ENCODE measurements at places on chromosomes 16 and 17. TPM values are rescaled to one million over a fixed set of nuclear protein-coding genes. Genes with fewer than 3 reads are reported as not detected.

- H3K4me1 ChIP-seq, result peaks cover 61% of the 10 kb centered on the region
- H3K4me3 ChIP-seq, result peak overlapping the region; percentile 97
- H3K27me3 ChIP-seq, result no peaks in the 10 kb centered on the region
- no peak for DNase-seq
Observed at GRCh38 chr16:75566758-75567255, 628 bp downstream of the GABARAPL2 start.

The IRX5 gene
- total RNA-seq, result 22.7 TPM

GRCh38 chr17:43713494-43714162 is 45.0 kb downstream of the SOST start:
- no peaks in the 10 kb centered on the region for H3K27me3 ChIP-seq
- no peaks in the 10 kb centered on the region for H3K36me3 ChIP-seq
- peak overlapping the region; percentile 54 for H3K27ac ChIP-seq
- H3K4me1 ChIP-seq, result peaks cover 27% of the 10 kb centered on the region

- H3K4me3 ChIP-seq, result no peak overlapping the region
- H3K36me3 ChIP-seq, result no peaks in the 10 kb centered on the region
- H3K27ac ChIP-seq, result no peak overlapping the region
- H3K27me3 ChIP-seq, result peaks cover 15% of the 10 kb centered on the region
Observed at GRCh38 chr17:65334406-65334805, 197.2 kb downstream of the RGS9 start.

DNA sequence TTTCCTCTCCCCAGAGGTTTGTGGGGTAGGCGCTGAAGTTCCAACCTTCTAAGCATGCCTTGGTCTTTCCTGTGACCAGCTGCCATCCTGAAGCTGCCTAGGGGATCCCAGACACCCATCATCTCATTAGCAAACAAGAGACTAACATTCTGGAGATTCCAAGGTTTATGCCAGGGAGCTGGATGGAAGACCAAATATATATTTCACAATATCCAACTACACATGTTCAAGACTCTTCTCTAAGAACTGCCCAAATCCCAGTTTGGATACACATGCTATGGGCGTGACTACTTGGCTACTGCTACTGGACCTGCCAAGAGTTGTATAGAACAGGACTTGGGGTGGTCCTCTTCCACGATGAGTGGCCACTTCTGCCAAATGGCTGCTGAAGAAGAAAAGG is 93.0 kb upstream of the RCVRN start:
- H3K27ac ChIP-seq, result no peak overlapping the region
- no peaks in the 10 kb centered on the region for H3K27me3 ChIP-seq
- H3K36me3 ChIP-seq, result no peaks in the 10 kb centered on the region
- H3K4me1 ChIP-seq, result peaks cover 2% of the 10 kb centered on the region
- no peak overlapping the region for H3K4me3 ChIP-seq

- peaks cover 6% of the 10 kb centered on the region for H3K4me1 ChIP-seq
- no peaks in the 10 kb centered on the region for H3K36me3 ChIP-seq
- DNase-seq, result no peak
- H3K4me3 ChIP-seq, result peak within 1 kb of the TSS; percentile 70
- no peaks in the 10 kb centered on the region for H3K27me3 ChIP-seq
- H3K27ac ChIP-seq, result peak within 1 kb of the TSS; percentile 82
Observed at GRCh38 chr16:397135-397661, at the start of gene NME4. Gene NME4 (plus strand): TSS chr16:397199. CDS start chr16:397223, 24 bp downstream.

- H3K27ac ChIP-seq, result no peak overlapping the region
- H3K36me3 ChIP-seq, result no peaks in the 10 kb centered on the region
- H3K27me3 ChIP-seq, result no peaks in the 10 kb centered on the region
- DNase-seq, result no peak
- H3K4me1 ChIP-seq, result no peaks in the 10 kb centered on the region
Observed at GRCh38 chr17:5545051-5545987, 39.0 kb downstream of the NLRP1 start.

DNA sequence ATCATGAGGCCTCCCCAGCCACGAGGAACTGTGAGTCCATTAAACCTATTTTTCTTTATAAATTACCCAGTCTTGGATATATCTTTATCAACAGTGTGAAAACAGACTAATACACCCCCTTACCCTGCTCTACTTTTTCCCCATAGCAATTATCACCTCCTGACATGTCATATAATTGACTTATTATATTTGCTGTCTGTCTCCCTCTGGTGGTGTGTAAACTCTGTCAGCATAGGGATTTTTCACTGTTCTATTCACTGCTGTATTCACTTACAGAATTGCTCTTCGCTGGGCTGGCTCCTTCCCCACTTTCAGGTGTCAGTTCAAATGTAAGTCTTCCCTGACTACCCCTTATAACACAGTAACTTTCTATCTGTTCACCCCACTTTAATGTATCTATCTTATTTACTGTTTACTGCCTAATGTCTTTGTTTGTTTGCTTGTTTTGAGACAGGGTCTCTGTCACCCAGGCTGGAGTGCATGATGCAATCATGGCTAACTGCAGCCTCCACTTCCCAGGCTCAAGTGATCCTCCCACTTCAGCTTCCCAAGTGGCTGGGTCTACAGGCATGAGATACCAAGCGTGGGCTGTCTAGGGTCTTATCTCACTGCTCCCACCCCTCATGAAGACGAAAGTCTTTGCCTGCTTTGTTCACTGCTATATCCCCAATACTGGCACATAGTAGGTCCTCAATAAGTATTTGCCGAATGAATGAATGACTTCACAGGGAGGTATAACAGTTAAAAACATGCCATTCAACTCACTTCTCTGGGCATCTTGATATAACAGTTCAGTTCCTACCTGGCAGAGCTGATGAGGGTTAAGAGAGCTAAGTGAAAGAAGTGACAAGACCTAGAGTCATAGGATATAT is 52.4 kb upstream of the CDH3 start:
- no peaks in the 10 kb centered on the region for H3K4me1 ChIP-seq
- H3K36me3 ChIP-seq, result no peaks in the 10 kb centered on the region
- no peak overlapping the region for H3K27ac ChIP-seq
- no peak overlapping the region for H3K4me3 ChIP-seq
- peaks cover 8% of the 10 kb centered on the region for H3K27me3 ChIP-seq

DNA sequence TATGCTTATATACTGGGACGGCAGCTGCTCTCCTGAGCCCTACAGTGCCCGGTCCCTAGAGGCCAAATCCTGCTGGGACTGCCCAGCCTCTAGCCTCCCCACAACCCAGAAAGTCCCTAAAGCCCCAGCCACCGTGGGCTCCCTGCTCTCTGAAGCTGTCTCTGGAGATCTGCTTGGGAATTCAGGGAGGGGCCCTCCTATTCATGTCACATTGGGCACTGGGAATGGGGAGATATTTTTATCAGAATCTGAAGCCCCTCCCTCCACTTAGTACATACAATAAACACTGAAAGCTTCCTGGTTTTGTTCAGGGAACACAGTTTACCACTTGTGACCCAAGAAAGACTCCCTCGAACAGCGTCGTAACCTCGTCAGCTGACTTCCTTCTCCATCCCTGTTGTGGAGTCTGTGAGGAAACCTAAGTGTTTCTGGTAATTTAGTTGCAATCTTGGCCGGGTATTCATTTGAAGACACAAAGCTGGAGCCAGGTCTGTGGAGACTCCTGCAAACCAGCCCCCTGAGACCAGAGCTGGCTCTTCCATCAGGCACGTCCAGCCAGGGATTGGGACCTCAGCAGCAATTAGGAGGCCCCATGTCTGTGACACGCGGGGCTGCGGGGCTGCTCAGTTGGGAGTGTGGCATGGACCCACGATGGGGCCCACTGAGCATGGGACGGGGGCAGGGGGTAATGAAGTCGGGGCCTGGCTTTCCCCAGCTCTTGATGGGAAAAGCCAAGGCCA is 38.5 kb downstream of the PGS1 start:
- peak overlapping the region; percentile 98 for H3K27ac ChIP-seq
- peaks cover 43% of the 10 kb centered on the region for H3K36me3 ChIP-seq
- DNase-seq, result peak; percentile 68
- peaks cover 100% of the 10 kb centered on the region for H3K4me1 ChIP-seq
- no peak overlapping the region for H3K4me3 ChIP-seq
- H3K27me3 ChIP-seq, result no peaks in the 10 kb centered on the region

- H3K36me3 ChIP-seq, result no peaks in the 10 kb centered on the region
- no peaks in the 10 kb centered on the region for H3K27me3 ChIP-seq
- no peak for DNase-seq
- no peak overlapping the region for H3K27ac ChIP-seq
- no peaks in the 10 kb centered on the region for H3K4me1 ChIP-seq
Observed at GRCh38 chr16:13307255-13307654, 405.9 kb downstream of the SHISA9 start.

GRCh38 chr16:23182679-23183542 is at the start of gene SCNN1G:
Gene SCNN1G (plus strand): TSS chr16:23182745. CDS start chr16:23186272, 3,527 bp downstream.
- peaks cover 54% of the 10 kb centered on the region for H3K27me3 ChIP-seq
- no peaks in the 10 kb centered on the region for H3K36me3 ChIP-seq
- H3K27ac ChIP-seq, result no peak within 1 kb of the TSS
- no peak for DNase-seq
- peak within 1 kb of the TSS; percentile 38 for H3K4me3 ChIP-seq

The CPHXL2 gene
- not detected for total RNA-seq

GRCh38 chr17:79630126-79630525 is 19.3 kb upstream of the RBFOX3 start:
- H3K27me3 ChIP-seq, result peaks cover 16% of the 10 kb centered on the region
- peak; percentile 0 for DNase-seq
- no peaks in the 10 kb centered on the region for H3K4me1 ChIP-seq
- H3K27ac ChIP-seq, result no peak overlapping the region
- H3K36me3 ChIP-seq, result no peaks in the 10 kb centered on the region

DNA sequence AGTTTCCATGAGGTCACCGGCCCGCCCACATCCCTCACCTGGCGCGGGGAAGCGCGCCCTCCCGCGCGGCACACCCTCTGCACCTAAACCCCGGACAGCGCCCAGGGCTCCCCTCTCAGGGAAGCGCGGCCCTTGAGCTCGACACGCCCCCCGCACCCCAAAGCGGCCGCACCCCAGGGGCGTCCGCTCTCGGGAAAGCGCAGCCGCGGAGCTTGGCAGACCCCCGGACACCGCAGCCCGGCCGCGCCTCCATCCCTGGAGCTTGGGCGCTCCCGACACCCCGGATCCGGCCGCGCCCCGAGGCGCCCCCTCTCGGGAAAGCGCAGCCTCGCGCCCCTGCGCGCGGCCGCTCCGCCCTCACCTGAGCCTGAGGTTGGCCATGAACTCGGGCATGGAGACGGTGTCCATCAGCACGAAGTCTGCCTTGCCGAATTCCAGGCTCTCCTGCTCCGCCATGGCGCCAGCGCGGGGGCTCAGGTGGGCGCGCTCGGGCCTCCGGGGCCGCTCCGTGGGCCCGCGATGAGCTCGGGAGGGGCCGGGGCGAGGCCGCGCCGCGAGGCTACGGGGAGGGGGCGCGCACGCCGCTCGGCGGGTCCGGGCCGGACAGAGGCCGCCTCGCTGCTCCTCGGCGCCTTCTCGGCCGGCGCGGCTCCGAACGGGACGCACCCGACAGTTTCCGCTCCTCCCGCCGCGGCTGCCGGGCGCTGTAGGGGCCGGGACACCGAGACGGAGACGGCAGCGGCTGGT is at the start of gene MYO1D:
MYO1D (minus strand) TSS at position 708 of the 747 bp plus-strand sequence; CDS start at position 456, 252 bp downstream.
- H3K36me3 ChIP-seq, result no peaks in the 10 kb centered on the region
- H3K27ac ChIP-seq, result peak within 1 kb of the TSS; percentile 91
- peaks cover 20% of the 10 kb centered on the region for H3K4me1 ChIP-seq
- H3K27me3 ChIP-seq, result no peaks in the 10 kb centered on the region
- H3K4me3 ChIP-seq, result peak within 1 kb of the TSS; percentile 92

- H3K4me1 ChIP-seq, result peaks cover 66% of the 10 kb centered on the region
- no peak overlapping the region for H3K27ac ChIP-seq
- H3K36me3 ChIP-seq, result peaks cover 41% of the 10 kb centered on the region
- H3K27me3 ChIP-seq, result no peaks in the 10 kb centered on the region
Observed at GRCh38 chr17:21029515-21029914, 13.3 kb downstream of the USP22 start.

DNA sequence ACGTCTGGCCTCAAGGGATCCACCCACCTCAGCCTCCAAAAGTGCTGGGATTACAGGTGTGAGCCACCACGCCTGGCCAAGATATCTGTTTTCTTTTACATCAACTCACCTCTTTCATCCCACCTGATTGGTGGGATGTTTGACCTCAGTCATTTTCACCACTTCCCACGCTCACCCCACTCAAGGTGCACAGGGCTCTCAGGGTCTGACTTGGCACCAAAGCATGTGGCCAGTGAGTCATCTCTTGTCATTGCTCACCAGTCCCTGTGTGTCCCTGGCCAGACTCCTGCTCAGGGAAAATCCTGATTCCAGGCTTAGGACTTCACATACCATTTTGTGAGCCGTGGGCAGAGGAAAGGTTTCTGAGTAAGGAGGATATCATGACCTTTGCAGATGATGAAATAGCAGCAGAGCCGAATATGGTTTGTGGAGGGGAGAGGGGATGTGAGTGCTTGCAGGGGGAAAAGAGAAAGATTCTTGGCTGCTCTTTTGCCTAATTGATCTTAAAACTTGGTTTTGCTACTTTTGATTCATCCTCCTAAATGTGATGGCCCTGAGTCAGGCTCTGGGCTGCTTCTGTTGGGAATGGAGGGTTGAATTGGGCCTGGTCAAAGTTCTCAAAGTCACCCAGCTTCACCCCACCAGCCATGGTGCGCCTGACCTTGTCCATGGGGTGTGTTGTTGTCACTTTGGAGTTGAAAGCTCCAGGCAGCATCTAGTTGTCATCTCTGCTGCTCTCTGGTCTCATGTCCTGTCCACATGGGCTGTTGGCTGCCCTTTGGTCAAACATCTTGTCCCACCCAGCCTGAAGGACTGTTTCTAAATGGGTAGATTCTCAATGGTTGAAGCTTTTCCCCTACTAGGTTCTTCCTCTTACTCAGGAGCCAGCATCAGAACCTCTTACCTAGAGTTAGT is 6.0 kb upstream of the KCNH6 start:
- no peaks in the 10 kb centered on the region for H3K27me3 ChIP-seq
- no peaks in the 10 kb centered on the region for H3K4me1 ChIP-seq

GRCh38 chr17:14072881-14073280 is 3.6 kb downstream of the COX10 start:
- H3K27me3 ChIP-seq, result no peaks in the 10 kb centered on the region
- no peak for DNase-seq
- no peak overlapping the region for H3K4me3 ChIP-seq
- H3K4me1 ChIP-seq, result peaks cover 25% of the 10 kb centered on the region
- no peak overlapping the region for H3K27ac ChIP-seq

The KRTAP4-3 gene
- not detected for total RNA-seq

The SLC6A2 gene
- not detected for total RNA-seq

The SCNN1G gene
- 0.12 TPM for total RNA-seq

The GP1BA gene
- total RNA-seq, result not detected

GRCh38 chr17:80605326-80606066 is 60.9 kb downstream of the RPTOR start:
- no peak for DNase-seq
- H3K36me3 ChIP-seq, result no peaks in the 10 kb centered on the region
- no peaks in the 10 kb centered on the region for H3K27me3 ChIP-seq
- H3K4me3 ChIP-seq, result no peak overlapping the region
- H3K27ac ChIP-seq, result no peak overlapping the region

The SALL1 gene
- total RNA-seq, result 0.73 TPM

DNA sequence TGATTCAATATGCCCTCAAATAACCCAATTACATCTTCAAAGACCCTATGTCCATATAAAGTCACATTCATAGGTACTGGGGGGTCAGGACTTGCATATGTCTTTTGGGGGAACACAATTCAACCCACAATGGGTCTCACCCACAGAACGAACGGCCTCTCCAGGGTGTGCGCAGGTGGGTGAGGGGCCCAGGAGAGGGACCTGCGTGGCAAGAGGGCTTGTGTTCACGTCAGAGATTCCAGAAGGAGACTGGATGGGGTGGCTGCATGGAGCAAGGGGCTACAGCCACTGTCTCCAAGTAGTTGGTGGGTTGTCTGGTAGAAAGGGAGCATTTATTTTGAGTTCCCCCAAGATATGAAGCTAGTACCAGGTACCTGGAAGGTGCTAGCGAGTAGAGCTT is 212.2 kb downstream of the SEC14L1 start:
- peaks cover 31% of the 10 kb centered on the region for H3K4me1 ChIP-seq
- no peaks in the 10 kb centered on the region for H3K27me3 ChIP-seq
- no peak for DNase-seq
- no peak overlapping the region for H3K4me3 ChIP-seq
- H3K27ac ChIP-seq, result no peak overlapping the region

The DPEP2 gene
- 2.7 TPM for total RNA-seq
